ENCODE measurements at places on chromosomes 12 and 14.

DNA sequence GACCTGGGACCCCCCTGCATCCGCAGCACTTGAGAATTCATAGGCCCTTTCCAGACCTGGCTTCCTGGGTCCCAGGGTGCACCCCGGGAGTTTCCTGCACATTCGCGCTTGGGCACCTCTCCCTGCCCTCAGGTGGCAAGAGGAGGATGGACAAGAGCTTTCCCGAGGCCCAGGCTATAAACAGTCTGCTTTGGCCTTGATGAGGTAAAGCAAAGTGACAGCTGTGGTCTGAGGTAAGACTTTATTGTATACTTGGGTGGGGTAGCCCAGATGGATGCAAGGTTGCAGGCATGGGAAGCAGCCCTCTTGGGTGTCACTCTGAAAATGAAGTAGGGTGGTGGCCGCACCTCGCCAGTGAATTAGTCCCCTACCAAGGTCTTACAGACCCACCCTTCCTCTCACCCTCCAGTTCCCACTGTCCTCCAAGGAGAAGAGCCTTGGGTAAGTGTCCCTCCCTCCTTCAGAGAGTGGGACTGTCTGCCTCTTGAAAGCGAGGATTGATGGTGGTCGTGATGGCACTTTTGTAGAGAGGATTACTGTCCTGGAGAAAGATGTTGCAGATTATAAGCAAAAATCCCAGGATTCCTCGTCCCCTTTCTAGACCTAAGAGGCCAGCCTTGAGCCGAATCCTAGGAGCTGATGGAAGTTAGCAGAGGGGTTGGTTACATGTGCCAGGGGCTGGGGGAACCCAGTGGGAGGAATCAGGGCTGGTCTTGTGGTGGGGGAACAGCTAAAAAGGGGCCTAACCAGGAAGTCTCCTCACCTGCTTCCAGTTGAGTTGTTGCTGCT, 10.6 kb upstream of the CSAD start:
- peaks cover 96% of the 10 kb centered on the region for H3K36me3 ChIP-seq
- no peak for DNase-seq
- no peak overlapping the region for H3K4me3 ChIP-seq
- H3K27ac ChIP-seq = peak overlapping the region; percentile 63

- H3K27me3 ChIP-seq = peaks cover 26% of the 10 kb centered on the region
- H3K4me1 ChIP-seq = no peaks in the 10 kb centered on the region
- no peak overlapping the region for H3K27ac ChIP-seq
Measured at GRCh38 chr12:51905471-51906429, 1.6 kb upstream of the ACVRL1 start.

DNA sequence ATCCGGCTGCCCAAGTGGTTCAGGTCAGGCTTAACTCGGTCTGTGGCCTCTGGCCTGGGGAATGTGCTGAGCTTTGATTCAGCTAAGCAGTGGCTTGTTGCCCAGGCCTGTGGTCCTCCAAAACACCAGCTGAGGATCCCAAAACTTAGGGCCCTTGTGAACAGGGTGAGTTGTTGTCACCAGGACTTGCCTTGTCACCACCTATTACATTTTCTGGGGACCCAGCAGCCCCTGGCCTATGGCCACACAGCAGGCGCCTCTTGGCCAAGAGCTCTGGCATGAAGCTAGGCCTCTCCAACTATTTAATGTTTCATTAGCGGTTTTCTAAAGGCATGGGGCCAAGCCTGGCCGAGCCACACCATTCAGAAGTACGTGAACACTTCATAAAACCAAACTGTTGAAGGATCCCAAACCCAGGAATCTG, 343.7 kb downstream of the CACNA1C start:
- no peak overlapping the region for H3K4me3 ChIP-seq
- H3K27me3 ChIP-seq = peaks cover 6% of the 10 kb centered on the region
- H3K27ac ChIP-seq = no peak overlapping the region
- no peak for DNase-seq

DNA sequence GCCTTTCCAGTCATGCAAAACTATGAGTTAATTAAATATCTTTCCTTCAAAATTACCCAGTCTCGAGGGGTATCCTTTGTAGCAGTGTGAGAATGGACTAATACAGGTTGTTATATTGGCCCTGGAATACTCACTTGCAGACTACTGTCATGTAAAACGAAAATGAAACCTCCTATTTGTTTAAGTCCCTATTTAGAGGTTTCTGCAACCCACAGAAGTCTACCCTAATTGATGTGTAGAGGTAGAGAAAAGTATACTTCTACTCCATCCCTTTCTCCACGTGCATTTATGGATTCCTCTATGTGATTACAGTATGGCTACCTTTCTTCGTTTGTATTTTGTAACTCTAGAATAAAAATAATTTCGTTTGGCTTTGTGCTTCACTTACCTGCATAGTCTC, 371.1 kb downstream of the FSCB start:
- H3K27ac ChIP-seq = no peak overlapping the region
- no peaks in the 10 kb centered on the region for H3K36me3 ChIP-seq
- no peaks in the 10 kb centered on the region for H3K27me3 ChIP-seq
- H3K4me1 ChIP-seq = no peaks in the 10 kb centered on the region
- H3K4me3 ChIP-seq = no peak overlapping the region
- no peak for DNase-seq

- DNase-seq = no peak
- peaks cover 19% of the 10 kb centered on the region for H3K27me3 ChIP-seq
- no peak overlapping the region for H3K27ac ChIP-seq
- peaks cover 13% of the 10 kb centered on the region for H3K4me1 ChIP-seq
- no peak overlapping the region for H3K4me3 ChIP-seq
- H3K36me3 ChIP-seq = no peaks in the 10 kb centered on the region
Measured at GRCh38 chr12:103530307-103531066, 34.7 kb upstream of the C12orf42 start.

GRCh38 chr12:10663869-10664268, 10.0 kb downstream of the STYK1 start:
- H3K4me3 ChIP-seq = no peak overlapping the region
- H3K27ac ChIP-seq = no peak overlapping the region
- H3K27me3 ChIP-seq = peaks cover 13% of the 10 kb centered on the region
- no peak for DNase-seq

DNA sequence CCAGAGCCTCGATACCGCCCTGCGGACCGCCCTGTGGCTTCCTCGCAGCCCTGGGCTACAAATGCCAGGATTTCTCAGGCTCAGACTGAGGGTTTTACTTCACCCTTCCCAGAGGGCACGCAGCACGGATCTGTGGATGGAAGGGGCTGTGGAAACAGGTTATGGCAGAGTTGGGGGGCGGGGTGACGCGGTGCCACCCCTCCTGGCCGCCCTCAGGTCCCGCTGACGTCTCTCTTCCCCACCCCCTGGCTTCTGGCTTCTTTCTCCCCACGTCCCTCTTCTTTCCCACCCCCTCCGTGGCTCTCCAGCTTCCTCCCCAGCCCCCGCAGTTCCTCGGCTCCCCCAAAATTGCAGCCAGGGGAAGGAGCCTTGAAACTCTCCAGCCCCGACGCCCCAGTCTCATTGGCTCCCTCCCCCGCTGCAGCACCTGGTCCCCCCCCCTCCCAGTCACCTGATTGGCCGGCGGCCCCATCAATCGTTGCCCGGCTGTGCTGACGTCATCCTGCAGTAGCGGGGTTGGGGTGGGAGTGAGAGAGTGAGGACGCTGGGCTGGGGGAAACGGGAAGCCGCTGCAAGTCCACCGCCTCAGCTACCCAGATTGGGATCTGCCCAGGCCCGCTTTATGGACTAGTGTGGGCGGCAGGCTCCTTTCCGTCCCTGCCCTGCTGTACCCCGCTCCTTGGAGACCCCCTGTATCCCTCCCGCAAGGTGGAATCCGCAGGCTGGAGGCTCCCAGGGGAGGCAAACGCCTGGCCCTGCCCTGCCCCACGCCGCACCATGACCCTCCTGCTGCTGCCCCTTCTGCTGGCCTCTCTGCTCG, at the start of gene CLSTN3:
CLSTN3 (plus strand) TSS at position 500 of the 820 bp plus-strand sequence; CDS start at position 778, 278 bp downstream.
- peak within 1 kb of the TSS; percentile 80 for H3K27ac ChIP-seq
- peaks cover 8% of the 10 kb centered on the region for H3K36me3 ChIP-seq
- peaks cover 37% of the 10 kb centered on the region for H3K4me1 ChIP-seq

- DNase-seq = peak; percentile 9
- no peaks in the 10 kb centered on the region for H3K36me3 ChIP-seq
- H3K27ac ChIP-seq = no peak overlapping the region
- peaks cover 13% of the 10 kb centered on the region for H3K4me1 ChIP-seq
- H3K27me3 ChIP-seq = no peaks in the 10 kb centered on the region
Measured at GRCh38 chr12:1925684-1926006, 7.2 kb upstream of the CACNA2D4 start.

DNA sequence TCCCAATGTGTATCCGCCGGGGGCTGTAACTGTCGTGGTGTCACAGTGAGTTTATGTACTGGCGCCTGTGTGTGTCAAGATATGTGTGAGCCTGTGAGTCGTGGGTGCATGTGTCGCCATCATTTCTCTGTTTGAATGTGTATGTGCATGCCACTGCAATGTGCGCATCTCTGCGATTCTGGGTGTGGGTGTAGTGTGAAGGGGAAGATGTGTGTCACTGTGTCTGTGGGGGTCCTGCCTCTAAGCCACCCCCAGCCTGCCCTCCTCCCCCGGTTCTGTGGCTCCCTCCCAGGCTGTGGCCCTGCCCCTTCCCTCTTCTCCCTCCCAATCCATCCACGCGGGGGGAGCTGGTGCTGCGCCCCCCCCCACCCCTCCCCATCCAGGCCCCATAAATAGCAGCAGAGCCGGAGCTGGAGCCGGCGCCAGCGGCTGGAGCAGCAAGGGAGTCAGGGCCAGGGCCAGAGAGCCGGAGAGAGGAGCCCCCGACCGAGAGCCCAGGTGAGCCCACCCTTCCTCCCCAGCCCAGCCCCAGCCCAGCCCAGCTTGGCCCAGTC, at the start of gene CPNE6:
CPNE6 (plus strand) TSS at position 419 of the 554 bp plus-strand sequence. CDS start 1,375 bp downstream, outside the sequence.
- H3K4me1 ChIP-seq = peaks cover 16% of the 10 kb centered on the region
- no peaks in the 10 kb centered on the region for H3K36me3 ChIP-seq

Data from activated T-cell treated with anti-CD3 and anti-CD28 coated beads, Interleukin-2, amount 50 U/mL, for 24 hours (primary cell).